ENCODE measurements at places on chromosomes 6 and 20.

DNA sequence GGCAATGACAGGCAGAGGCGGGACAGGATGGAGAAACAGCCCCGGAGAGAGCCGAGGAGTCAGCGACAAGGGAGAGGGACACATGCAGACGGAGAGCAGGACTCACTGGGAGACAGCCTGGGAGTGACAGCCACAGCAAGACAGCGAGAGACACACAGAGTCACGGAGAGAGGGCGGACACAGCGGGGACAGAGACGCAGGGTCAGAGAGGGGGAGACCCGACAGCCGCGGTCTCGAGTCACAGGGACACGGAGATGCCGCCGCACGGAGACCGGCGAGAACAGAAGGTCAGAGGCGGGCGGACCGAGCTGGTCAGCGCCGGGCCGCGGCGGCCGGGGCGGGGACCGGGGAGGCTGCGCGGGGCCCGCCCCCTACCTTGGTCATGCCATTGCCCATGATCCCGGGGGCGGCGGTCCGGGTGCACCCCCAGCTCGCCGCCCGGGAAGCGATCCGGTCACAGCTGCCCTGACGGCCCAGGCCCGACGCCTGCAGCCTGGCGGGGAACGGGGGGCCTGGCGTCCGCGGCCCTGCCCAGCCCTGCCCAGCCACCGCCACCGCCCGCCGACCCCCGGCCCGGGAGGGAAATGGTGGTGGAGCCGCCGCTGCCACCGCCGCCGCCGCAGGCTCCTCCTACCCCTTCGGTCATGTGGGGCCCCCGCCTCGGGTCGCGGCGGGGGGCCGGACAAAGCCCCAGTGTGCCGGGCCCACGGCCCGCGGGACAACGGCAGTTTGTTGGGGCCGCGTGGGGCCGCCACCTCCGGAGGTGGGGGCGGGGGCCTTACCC lies at the start of the genes DUSP15 and TTLL9:
Gene DUSP15 (minus strand): TSS at position 586 of the 784 bp plus-strand sequence. CDS start 190 bp downstream, at position 396.
Gene TTLL9 (plus strand): TSS at position 693 of the 784 bp plus-strand sequence. CDS start 493 bp downstream, outside the sequence.
- no peak for DNase-seq

- DNase-seq: no peak
Measured at GRCh38 chr6:109284675-109285074, 97.6 kb downstream of the CD164 start.

DNA sequence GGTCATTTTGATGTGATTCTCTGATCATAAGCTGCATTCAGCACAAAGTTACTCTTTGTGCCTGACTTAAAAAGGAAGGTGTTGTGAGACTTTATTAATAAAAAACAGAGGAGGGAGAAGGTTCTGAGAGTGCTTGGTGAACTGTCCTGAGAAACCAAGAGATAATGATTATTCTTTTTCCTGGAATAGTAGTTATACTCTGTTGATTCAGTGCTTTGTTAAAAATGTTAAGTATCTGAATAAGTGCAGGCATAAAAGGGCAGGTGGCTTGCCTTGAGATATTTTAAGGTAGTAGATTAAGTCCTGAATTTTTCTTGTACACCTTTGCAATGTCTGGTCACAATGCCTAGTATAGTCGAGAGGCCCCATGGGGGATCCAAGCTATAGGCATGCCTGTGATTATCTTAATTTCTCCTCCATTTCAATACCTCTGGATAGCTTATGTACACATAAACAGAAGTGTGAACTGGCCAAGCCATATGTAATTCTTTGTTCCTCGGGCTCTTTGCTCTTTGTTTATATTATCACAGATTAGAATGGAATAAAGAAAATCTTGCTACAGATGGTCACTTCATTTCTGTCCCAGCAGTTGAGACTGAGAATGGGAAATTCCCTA lies 50.0 kb downstream of the SOBP start:
- DNase-seq: no peak

GRCh38 chr6:31903957-31904356 lies 2.1 kb upstream of the ZBTB12 start:
- DNase-seq: no peak

DNA sequence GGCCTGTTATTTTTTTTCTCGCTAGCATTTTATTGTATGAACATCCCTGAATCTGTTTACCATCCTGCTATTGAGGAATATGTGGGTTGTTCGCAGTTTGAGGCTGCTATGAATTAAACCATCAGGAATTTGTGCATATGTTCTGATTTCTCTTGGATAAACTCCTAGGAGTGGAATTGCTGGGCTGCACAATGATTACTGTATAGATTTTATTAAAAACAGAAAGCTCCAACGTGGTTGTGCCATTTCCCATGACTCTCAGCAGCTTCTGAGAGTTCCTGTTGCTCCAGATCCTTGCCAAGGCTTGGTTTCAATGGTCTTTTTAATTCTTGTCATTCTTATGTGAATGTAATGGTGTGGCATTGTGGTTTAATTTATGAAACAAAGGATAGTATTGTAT lies 75.1 kb downstream of the EDN3 start:
- no peak for DNase-seq

DNA sequence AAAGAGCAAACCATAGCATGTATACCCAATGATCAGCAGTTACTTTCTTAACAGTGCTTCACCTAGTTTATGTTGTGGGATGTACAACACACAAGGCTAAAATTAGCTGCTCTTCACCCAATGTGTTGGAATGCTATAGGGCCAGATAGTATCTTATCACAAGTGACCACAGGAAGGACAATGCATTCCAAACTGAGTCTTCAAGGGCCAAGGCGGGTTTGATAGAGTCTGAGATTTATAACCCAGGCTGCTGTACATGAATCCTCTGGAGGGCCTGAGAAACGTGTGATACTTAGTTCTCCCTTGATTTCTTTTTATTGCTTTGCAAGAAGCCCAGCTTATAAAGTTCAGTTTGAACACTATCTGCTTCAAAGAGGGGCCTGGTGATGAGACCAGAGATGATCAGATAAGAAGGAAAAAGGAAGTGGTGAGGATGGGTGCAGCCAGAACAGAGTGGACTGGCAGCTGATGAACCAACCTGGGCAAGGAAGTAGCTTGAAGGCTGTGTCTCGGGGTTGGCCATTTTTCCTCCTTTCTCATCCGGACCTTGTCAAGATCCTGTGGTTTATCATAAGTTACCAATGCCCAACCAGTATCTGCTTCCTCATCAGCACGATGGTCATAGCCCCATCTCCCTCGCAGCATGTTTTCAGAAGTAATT lies 62.2 kb upstream of the BMP2 start:
- peak; percentile 3 for DNase-seq

GRCh38 chr6:36197739-36198221 lies 1.2 kb downstream of the BRPF3 start:
- no peak for DNase-seq

DNA sequence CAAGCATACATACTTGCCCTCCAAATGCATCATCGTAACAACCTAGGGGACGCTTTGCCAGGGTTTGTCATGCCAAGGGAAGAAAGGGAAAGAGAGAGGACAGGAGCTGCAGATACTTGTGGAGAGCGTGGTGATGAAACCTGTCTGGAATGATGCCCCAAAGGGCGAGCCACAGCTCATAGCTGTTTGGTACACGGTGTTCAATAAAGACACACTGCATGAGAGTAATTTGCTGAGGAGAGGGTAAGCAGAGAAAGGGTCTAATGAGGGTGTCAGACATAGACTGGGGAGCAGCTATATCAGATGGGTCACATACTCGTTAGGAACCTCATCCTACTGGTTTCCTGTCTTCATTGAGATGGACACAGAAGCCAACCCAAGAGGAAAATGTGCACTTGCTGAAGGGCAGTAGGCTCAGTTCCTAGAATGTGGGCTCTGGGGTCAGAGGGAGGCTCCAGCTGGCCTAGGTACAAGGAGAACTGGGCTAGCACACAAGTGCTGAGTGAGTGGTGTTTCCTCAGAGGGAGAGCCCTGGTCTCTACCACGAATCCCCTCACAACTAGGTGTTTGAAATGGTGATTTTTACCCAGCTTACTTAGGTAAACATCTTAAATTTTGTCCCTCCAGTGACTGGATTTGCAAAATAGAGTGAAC lies 5.2 kb upstream of the FOXO3 start:
- DNase-seq: no peak

DNA sequence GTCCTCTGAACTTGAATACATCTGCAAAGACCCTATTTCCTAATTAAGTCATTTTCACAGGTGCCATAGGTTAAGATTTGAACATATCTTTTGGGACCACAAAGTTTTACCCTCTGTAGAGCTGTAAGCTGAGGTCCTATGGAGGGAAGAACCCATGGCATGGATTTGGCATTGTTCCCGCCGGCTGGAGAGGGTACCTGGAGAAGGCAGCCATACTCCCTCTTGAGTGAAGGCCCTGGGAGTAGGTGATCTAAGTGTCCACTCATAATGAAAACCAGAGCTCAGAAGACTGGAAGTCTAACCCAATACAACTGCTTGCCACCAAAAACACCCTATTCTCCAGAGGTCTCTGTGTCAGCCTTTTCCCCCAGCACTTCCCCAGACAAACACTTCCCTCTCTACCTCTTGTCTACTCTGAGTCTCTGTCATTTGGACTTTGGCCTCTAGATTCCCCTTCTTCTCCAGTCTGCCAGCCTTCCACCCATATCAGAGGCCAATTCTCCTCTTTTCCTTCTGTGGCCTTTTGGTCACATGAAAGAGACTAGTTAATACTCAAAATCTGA lies 363.9 kb downstream of the MAFB start:
- no peak for DNase-seq

DNA sequence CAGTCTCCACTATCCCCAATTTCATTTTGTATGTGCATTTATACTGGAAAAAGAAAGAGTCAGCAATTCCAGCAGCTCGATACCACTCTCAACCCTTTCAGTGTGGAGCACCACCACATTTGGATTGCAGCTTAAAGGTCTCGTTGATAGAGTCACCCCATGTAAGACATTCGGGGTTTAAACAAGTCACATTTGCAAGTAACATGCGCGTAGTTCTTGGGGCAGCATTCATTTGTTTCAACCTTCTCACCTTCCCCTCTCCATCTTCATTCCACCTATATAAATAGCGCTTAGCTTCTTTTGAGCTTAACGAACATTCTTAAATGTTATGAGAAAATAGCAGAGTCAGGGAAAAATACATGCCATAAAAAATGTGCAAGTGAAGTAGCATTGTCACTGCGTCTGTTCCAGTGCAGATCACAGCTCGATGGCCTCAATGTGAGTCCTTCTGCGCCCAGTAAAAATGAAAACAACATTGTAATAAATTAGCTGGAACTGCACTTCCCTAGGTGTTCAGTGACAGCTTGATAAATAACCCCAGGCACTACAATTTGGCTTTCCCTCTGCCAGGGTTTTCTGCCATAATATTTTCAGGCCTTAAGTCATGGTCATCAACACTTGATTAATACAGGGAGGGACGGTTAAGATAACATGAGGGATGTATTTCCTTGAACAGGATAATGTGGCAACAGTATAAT lies 737.8 kb upstream of the NRSN1 start:
- DNase-seq: no peak

- no peak for DNase-seq
Measured at GRCh38 chr6:123830120-123830519, 26.5 kb downstream of the NKAIN2 start.

GRCh38 chr6:7108196-7108963 lies 619 bp downstream of the RREB1 start:
- DNase-seq: peak; percentile 31

- DNase-seq: no peak
Measured at GRCh38 chr20:24984961-24985640, 7.5 kb downstream of the APMAP start.

- DNase-seq: no peak
Measured at GRCh38 chr6:46736906-46737305, 1.7 kb upstream of the PLA2G7 start.

DNA sequence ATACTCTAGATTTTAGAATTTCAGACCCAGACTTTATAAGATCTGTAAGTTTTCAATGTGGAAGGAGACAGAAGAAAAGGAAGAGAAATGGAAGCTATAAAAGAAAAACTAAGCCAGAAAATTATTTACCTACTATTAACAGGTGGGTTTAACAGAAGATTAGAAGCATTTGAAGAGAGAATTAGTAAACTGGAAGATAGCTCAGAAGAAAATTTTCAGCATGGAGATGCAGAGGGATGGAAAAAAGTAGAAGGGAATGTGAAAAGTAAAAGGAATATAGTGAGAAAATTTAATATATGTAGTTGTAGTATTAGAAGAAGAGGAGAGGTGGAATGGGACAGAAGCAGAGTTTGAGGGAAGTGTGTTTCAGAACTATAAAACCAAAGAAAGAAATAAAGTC lies 56.1 kb downstream of the QKI start:
- DNase-seq: no peak

- no peak for DNase-seq
Measured at GRCh38 chr6:160430203-160430602, 82.0 kb downstream of the SLC22A3 start.

DNA sequence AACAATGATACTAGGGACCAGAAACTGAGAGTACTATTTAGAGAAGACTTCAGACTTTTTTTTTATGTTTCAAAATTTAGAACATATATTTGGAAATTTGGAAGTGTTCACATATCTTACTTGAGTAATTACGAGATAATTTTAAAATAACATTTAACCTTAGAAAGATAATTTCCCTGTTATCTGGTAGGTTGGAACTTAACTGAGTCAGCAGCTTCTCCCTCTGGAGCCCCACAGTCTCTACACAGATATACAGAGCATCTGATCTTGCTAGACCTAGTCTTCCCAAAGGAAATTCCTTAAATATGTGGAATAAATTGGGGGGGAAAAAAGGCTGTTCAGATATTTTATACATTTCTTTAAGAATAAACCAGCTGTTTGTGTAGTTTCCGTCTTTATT lies 48.6 kb downstream of the TSPYL4 start:
- no peak for DNase-seq

DNA sequence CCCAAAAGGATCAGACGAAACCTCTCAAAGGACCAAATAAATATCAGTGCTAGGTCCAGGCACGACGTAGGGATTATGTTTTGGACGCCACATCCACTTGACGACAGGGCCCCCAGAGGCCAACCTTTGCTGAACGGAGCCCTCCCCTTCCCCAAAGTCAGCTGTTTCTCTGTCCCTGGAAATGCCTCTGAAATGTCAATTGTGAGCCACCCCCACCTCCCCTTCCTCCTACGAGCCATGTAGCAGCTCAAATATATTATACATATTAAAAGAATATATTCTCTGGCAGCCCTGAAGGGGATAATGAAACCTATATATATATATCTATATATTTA lies 39.6 kb upstream of the BLCAP start:
- no peak for DNase-seq

GRCh38 chr6:41846666-41847237 lies 48.4 kb downstream of the USP49 start:
- DNase-seq: no peak

GRCh38 chr20:61436283-61436666 lies 184.2 kb downstream of the CDH4 start:
- DNase-seq: no peak

GRCh38 chr6:1663511-1663910 lies 53.8 kb downstream of the FOXC1 start:
- no peak for DNase-seq

DNA sequence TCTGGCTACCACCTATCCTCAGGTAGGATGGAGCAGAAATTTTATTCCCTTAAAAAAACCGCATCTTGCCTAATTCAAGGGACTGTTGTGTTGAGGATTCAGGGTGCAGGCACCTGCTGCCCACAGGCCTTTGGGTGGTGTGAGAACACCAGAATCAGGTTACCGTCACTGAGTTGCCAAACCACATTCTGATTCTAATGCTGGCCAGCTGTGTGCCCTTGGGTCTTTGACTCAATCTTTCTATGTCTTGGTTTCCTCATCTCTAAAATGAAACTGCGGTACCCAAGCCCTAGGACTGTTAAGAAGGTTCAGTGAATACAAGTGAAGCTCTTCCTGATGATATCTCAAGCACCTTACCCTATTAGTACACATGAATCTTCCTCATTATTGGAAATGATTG lies 827.3 kb downstream of the DHX35 start:
- no peak for DNase-seq

- no peak for DNase-seq
Measured at GRCh38 chr6:3239110-3239830, 11.8 kb upstream of the TUBB2B start.

- DNase-seq: no peak
Measured at GRCh38 chr6:108159981-108160380, 5.8 kb upstream of the NR2E1 start.
